ENCODE measurements at places on chromosomes 13 and 19.

DNA sequence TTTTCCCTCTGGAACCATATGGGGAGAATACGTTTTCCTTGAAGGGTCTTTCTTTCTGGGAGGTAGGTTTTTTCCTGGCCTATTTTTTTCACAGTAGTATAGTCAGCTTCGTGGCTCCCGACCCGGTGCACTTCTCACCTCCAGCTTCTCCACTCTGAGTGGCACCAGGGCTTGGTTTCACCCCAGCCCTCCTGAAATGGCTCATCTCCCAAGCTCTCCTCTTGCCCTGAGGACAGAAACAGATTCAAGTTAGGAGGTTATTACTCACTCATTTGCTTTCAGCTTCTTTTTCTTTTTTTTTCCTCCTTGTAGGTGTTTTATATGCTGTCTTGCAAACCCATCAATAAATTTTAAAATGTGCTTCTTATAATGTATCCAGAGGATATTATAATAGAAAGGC lies 199.3 kb downstream of the RFC3 start:
- H3K4me1 ChIP-seq: no peaks in the 10 kb centered on the region
- no peak overlapping the region for H3K4me3 ChIP-seq
- H3K27ac ChIP-seq: no peak overlapping the region
- H3K27me3 ChIP-seq: no peaks in the 10 kb centered on the region

GRCh38 chr19:52896431-52897137 lies 851 bp downstream of the ZNF320 start:
- DNase-seq: no peak
- peaks cover 37% of the 10 kb centered on the region for H3K36me3 ChIP-seq
- H3K27me3 ChIP-seq: no peaks in the 10 kb centered on the region

DNA sequence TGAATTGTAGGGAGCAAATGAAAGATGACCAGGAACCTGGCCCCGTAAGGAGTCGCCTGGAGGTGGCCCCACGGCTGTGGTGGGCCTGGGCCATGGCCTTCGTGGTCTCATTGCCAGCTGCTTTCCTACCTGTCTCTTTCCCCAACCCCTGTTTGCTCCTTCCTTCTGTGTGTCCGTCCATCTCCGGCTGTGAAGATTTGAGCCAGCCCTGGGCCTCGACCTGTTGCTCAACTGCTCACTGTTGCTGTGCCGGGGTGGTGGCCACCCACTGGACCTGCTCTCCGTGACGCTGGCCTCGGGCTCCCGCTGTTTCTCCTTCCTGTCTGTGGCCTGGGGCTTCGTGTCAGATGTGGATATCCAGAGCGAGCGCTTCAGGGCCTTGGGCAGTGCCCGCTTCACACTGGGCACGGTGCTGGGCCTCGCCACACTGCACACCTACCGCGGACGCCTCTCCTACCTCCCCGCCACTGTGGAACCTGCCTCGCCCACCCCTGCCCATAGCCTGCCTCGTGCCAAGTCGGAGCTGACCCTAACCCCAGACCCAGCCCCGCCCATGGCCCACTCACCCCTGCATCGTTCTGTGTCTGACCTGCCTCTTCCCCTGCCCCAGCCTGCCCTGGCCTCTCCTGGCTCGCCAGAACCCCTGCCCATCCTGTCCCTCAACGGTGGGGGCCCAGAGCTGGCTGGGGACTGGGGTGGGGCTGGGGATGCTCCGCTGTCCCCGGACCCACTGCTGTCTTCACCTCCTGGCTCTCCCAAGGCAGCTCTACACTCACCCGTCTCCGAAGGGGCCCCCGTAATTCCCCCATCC lies 8.5 kb downstream of the DBP start:
- H3K27ac ChIP-seq: no peak overlapping the region
- H3K36me3 ChIP-seq: peaks cover 4% of the 10 kb centered on the region
- H3K4me1 ChIP-seq: peaks cover 54% of the 10 kb centered on the region
- H3K27me3 ChIP-seq: no peaks in the 10 kb centered on the region
- H3K4me3 ChIP-seq: no peak overlapping the region
- no peak for DNase-seq

GRCh38 chr13:100148422-100148821 lies 59.5 kb downstream of the PCCA start:
- no peak overlapping the region for H3K4me3 ChIP-seq
- no peaks in the 10 kb centered on the region for H3K27me3 ChIP-seq

DNA sequence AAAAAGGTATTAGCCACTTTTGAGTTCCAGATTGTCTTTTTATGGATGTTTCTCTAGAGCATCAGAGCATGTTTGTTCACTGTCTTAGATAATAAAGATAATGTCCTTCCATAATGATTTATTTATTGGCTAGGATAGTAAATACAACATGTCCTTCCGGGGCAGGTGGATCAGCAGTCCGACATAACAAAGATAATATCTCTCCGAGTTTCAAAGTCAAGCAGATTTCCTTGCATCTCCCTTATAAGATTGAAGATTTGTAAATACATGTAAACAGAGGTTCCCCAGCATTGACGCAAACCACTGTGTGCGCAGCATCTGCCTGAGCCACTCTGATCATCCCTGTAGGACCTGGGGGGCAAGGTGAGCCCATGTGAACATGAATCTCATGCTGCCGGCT lies 8.8 kb upstream of the KLK15 start:
- peaks cover 3% of the 10 kb centered on the region for H3K4me1 ChIP-seq
- peaks cover 47% of the 10 kb centered on the region for H3K27me3 ChIP-seq
- no peak for DNase-seq
- H3K36me3 ChIP-seq: peaks cover 3% of the 10 kb centered on the region
- H3K4me3 ChIP-seq: no peak overlapping the region

DNA sequence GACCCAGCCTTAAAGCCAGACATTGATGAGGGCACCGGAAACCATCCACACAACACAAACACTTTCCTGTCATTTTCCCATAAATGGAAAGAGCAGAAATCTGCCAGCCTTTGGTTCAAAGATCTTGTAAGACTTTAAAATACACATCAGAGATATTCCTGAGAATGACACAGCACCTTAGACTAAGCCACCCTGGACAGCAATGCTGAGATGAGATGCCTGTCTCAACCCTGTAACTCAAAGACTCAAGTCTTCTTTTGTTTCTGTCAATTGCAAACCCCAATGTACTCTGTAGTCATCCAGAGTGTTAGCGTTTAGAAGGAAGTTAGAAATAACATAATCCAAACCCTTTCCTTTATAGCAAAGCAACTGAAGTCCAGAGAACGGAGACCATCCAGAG lies 119.2 kb downstream of the CCNA1 start:
- H3K27me3 ChIP-seq: no peaks in the 10 kb centered on the region
- no peak overlapping the region for H3K27ac ChIP-seq
- no peak overlapping the region for H3K4me3 ChIP-seq
- H3K36me3 ChIP-seq: no peaks in the 10 kb centered on the region
- no peak for DNase-seq

DNA sequence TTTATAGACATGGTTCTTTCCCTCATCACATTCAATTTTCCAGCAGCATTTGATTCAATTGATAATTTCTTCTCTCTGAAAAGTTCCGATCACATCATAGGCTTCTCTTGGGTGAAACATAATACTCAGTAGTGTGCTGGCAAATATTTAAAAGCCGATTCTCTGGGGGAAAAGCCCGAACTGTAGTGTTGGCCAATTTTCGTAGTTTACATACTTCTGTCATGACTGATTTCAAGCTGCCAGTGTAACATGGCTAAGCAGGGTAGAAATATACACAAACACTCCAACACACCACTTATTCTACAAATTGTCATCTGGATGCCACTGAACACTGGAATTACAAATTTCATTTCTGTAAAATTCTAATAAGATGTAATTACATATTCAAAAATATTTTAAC lies 56.1 kb upstream of the FREM2 start:
- DNase-seq: no peak
- no peaks in the 10 kb centered on the region for H3K4me1 ChIP-seq
- no peaks in the 10 kb centered on the region for H3K27me3 ChIP-seq
- no peaks in the 10 kb centered on the region for H3K36me3 ChIP-seq
- H3K4me3 ChIP-seq: no peak overlapping the region
- no peak overlapping the region for H3K27ac ChIP-seq

GRCh38 chr13:99955747-99956472 lies 15.7 kb downstream of the ZIC5 start:
- peaks cover 90% of the 10 kb centered on the region for H3K27me3 ChIP-seq
- peaks cover 6% of the 10 kb centered on the region for H3K36me3 ChIP-seq
- peaks cover 24% of the 10 kb centered on the region for H3K4me1 ChIP-seq
- H3K27ac ChIP-seq: no peak overlapping the region
- H3K4me3 ChIP-seq: peak overlapping the region; percentile 77

GRCh38 chr13:107743983-107744382 lies 471.4 kb downstream of the LIG4 start:
- no peaks in the 10 kb centered on the region for H3K4me1 ChIP-seq
- no peaks in the 10 kb centered on the region for H3K36me3 ChIP-seq
- DNase-seq: no peak
- H3K4me3 ChIP-seq: no peak overlapping the region

DNA sequence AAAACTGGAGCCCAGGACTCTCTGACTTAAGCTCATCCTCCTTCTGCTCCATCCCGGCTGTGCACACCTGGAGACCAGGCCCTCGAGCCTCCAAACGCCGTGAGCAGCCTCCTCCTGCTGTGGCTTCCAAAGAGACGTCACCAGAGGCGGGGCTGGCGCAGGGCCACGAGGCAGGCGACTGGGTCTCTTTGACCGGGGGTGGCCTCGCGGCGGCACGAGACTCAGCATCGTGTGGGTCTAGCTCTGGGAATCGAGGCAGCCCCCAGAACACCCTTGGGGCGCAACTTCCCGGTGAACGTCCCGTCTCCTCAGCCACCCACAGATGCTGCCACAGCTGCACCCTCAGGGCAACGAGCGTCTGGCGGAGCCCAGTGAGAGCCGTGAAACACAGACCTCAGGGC lies 22.8 kb downstream of the RASA3 start:
- DNase-seq: no peak
- H3K4me1 ChIP-seq: peaks cover 60% of the 10 kb centered on the region
- H3K27ac ChIP-seq: peak overlapping the region; percentile 87
- peak overlapping the region; percentile 83 for H3K4me3 ChIP-seq
- no peaks in the 10 kb centered on the region for H3K27me3 ChIP-seq

DNA sequence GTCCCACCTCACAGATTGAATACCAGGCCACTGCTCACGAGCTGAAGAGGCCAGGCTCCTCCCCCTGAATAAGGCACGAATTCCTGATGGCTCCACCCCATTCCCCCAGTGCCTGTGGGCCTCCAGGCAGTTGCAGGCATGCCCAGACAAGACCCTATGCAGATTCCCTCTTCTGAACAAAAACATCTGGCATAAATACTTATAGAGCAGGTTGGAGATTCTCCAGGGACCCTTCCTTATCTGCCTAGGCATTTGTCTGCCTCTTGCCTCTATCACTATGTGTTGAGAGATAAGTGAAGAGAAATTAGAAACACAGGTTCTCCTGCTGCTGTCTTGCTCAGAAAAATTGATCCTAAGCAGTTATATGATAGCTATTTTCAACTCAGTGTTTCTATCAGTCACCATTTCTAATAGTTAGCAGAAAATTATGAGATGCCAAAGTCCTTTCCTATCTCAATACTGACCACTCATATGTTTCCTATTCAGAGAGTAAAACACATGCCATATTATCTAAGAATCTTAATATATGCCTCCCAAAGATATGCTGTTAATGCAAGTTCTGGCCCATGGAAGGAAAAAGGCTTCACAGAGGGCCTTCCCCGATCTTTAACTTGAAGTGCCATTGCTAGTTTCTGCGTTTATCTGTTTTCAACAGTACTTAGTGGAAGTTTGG lies 364.0 kb downstream of the KCTD12 start:
- no peaks in the 10 kb centered on the region for H3K27me3 ChIP-seq
- H3K4me3 ChIP-seq: no peak overlapping the region
- peak overlapping the region; percentile 25 for H3K27ac ChIP-seq
- H3K4me1 ChIP-seq: no peaks in the 10 kb centered on the region

GRCh38 chr13:59259165-59260000 lies 904.3 kb downstream of the DIAPH3 start:
- H3K27ac ChIP-seq: no peak overlapping the region
- no peak for DNase-seq
- H3K4me3 ChIP-seq: no peak overlapping the region
- H3K4me1 ChIP-seq: no peaks in the 10 kb centered on the region
- H3K36me3 ChIP-seq: no peaks in the 10 kb centered on the region
- no peaks in the 10 kb centered on the region for H3K27me3 ChIP-seq

DNA sequence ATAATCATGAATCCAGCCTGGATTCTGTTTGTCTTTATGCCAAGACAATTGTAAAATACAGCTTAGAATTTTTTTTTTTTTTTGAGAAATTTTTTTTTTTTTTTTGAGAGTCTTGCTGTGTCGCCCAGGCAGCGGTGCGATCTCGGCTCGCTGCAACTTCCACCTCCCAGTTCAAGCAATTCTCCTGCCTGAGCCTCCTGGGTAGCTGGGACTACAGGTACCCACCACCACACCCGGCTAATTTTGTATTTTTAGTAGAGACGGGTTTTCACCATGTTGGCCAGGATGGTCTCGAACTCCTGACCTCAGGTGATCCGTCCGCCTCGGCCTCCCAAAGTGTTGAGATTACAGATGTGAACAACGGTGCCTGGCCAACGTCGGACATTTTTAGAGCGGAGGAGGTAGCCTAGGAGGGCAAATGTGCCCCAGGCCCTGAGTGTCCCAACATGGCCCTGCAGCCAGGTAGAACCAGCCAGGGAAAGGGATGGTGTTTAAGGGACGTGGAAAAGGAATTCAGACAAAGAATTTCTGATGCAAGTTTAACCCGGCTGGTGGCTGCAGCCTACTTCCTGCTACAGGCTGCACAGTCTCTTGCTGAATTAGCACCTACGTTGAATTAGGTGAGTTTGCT lies 89.8 kb downstream of the GNG7 start:
- peaks cover 27% of the 10 kb centered on the region for H3K27me3 ChIP-seq
- no peak for DNase-seq
- H3K4me3 ChIP-seq: peak overlapping the region; percentile 48
- peaks cover 62% of the 10 kb centered on the region for H3K4me1 ChIP-seq

- no peak for DNase-seq
- peaks cover 3% of the 10 kb centered on the region for H3K36me3 ChIP-seq
- no peak overlapping the region for H3K27ac ChIP-seq
- H3K4me1 ChIP-seq: peaks cover 29% of the 10 kb centered on the region
- no peak overlapping the region for H3K4me3 ChIP-seq
These were observed 41.7 kb downstream of the RUBCNL start for GRCh38 chr13:46345398-46345797.

GRCh38 chr19:5743630-5744029 lies 23.2 kb downstream of the CATSPERD start:
- no peaks in the 10 kb centered on the region for H3K36me3 ChIP-seq
- H3K4me1 ChIP-seq: no peaks in the 10 kb centered on the region
- H3K27ac ChIP-seq: no peak overlapping the region
- DNase-seq: no peak
- no peak overlapping the region for H3K4me3 ChIP-seq

DNA sequence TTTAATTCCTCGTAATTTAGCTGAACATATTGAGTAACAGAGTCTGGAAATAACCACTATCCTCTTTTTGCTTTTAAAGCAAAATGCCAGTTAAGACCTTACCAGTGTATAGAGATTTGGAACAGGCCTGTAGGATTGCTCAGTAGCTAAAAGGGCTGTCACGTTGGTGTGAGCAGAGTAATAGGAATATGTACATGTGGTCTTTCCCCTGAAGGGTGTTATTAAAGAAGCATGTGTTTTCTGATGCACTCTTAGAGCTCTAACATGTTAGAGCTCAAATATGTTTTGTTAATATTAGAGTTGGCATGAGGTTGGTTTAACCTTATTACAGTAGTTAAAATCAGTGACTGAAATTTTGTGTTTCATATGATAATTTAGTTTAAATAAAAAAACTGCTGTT lies 172.9 kb downstream of the PDS5B start:
- H3K27ac ChIP-seq: no peak overlapping the region
- H3K4me1 ChIP-seq: peaks cover 11% of the 10 kb centered on the region
- H3K36me3 ChIP-seq: peaks cover 18% of the 10 kb centered on the region
- no peak overlapping the region for H3K4me3 ChIP-seq
- no peaks in the 10 kb centered on the region for H3K27me3 ChIP-seq
- DNase-seq: no peak

- H3K27ac ChIP-seq: no peak overlapping the region
- H3K27me3 ChIP-seq: no peaks in the 10 kb centered on the region
- H3K4me3 ChIP-seq: no peak overlapping the region
- H3K4me1 ChIP-seq: no peaks in the 10 kb centered on the region
These were observed 229.4 kb downstream of the ITGBL1 start for GRCh38 chr13:101681834-101682233.

All from activated T-cell treated with anti-CD3 and anti-CD28 coated beads, Interleukin-2, amount 50 U/mL, for 72 hours (primary cell).